Muscle of leg (tissue), 16 donors: ENCODE measurements at places on chromosomes 3 and 15. TPM values are rescaled to one million over a fixed set of nuclear protein-coding genes. Genes with fewer than 3 reads are reported as not detected.

- peak; percentile 95 for DNase-seq
Observed at GRCh38 chr15:41621200-41622193, 38.7 kb upstream of the MGA start.

- DNase-seq: no peak
Observed at GRCh38 chr3:169308654-169309250, 354.8 kb downstream of the MECOM start.

NPRL2 gene
- total RNA-seq: 18.9 TPM

- no peak for DNase-seq
Observed at GRCh38 chr3:197249542-197249941, 48.9 kb downstream of the DLG1 start.

DNA sequence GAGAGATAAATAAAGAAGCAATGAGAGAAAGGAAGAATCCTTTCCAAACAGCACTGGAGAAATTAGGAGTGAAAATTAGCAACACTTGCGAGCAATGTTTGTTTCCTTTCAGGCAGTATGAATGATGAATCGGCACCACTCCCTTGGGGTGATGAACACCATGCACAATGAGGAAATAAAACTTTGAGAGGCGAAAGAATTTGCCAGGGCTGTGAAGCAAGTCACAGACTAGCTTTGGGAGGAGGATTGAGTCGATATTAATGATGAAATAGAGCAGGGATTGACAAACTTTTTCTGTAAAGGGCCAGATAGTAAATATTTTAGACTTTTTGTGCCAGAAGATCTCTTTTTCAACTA, 237.7 kb downstream of the AGBL1 start:
- peak; percentile 77 for DNase-seq

IGF1R gene
- total RNA-seq: 19.7 TPM

DNA sequence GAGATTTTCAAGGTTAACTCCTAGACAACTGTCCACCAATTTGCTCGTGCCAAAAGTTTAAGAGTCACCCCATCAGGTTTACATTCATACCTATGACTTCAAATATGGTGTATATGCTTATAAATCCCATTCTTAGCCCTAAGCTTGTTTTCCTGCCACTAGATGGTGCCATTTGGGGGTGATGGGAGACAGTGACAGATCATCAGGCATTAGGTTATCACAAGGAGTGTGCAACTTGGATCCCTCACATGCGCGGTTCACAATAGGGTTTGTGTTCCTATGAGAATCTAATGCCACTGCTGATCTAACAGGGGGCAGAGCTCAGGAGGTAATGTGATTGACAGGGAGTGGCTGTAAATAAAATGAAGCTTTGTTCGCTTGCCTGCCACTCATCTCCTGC, 182.7 kb downstream of the CNTN6 start:
- DNase-seq: no peak

- DNase-seq: no peak
Observed at GRCh38 chr3:94101860-94102259, 39.0 kb downstream of the NSUN3 start.

GPR15 gene
- total RNA-seq: not detected

DNA sequence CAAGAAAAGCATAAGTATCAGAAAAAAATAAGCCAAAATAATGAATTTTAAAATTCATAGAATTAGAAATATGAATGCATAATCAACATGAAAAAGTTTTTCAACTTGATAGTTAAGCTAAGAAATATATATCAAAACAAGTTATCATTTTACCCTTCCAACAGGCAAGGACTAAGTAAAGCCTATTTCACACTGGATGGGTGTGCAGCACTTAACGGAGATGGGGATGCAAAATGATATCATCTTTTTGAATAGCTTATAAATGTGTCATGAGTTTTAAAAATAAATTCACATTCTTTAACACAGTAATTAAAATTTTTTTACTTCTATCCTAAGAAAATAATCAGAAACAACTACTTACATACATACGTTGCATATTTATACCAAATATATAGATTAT, 20.9 kb downstream of the PIK3R4 start:
- no peak for DNase-seq

- no peak for DNase-seq
Observed at GRCh38 chr3:128352326-128352725, 114.4 kb downstream of the DNAJB8 start.

- no peak for DNase-seq
Observed at GRCh38 chr15:85031086-85031943, 49.7 kb downstream of the PDE8A start.

GRCh38 chr3:138625707-138626365, 17.3 kb downstream of the FAIM start:
- DNase-seq: no peak

GRCh38 chr15:71244250-71244649, 129.0 kb downstream of the THSD4 start:
- DNase-seq: no peak

DNA sequence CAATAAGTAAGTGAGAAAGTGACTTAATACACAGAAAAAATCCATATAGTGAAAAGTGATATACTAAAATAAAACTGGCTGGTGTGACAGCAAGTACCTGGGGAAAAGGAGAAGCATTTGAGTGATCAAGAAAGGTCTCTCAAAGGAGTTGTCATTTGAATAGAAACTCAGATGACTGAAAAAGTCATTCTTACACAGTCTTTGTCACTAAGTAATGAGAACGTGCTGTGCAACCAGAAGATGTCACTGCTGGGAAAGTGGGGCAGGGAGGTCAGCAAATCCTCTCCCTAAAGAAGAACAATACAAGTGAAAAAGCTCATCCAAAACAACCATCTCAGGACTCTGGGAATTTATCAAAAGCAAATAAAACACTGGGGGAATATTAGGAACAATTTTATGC, 317.5 kb upstream of the TRIM42 start:
- DNase-seq: no peak

DNA sequence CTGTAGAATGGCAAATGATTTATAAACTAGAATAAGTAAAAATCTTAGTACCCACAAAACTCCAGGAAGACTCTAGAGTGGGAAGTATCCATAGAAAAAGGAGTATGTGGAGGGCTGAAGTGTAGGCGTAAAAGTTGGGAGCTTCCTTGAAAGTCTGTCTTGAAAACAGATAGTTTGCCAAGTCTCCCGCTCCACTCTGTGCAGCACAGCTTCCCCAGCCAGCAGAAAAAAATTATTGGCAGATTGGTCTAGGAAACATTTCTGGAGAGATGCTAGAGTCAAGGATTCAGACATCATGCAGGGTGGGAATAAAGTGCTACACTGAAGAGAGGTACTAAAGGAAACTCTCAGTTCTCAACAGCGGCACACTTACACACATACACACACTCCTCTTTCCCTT, 53.4 kb upstream of the CD200R1L start:
- peak; percentile 87 for DNase-seq

ULK4 gene
- 5.6 TPM for total RNA-seq

DNA sequence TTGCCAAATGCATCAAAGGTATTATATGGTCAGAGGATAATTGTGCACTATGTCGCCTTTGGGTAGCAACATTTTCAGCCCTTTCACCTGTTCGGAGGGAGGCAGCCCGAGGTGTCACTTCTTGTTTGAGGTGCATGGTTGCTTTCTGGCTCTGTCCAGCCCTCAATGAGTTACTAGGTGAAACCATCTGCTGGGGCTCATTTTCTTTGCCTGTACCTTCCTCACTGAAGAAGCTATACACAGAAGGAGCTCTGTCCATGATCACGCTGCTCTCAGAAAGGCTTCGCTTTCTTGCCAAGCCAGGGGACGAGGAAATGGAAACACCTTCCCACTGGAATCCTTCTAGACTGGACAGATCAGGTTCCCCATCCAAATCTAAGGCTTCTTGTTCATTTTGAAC, 42.7 kb downstream of the ZNF106 start:
- DNase-seq: no peak

- no peak for DNase-seq
Observed at GRCh38 chr3:21825684-21826083, 74.7 kb upstream of the ZNF385D start.

- DNase-seq: peak; percentile 57
Observed at GRCh38 chr3:160801386-160802118, 45.5 kb downstream of the PPM1L start.

- peak; percentile 59 for DNase-seq
Observed at GRCh38 chr3:160486459-160486869, 36.9 kb upstream of the TRIM59 start.

DNA sequence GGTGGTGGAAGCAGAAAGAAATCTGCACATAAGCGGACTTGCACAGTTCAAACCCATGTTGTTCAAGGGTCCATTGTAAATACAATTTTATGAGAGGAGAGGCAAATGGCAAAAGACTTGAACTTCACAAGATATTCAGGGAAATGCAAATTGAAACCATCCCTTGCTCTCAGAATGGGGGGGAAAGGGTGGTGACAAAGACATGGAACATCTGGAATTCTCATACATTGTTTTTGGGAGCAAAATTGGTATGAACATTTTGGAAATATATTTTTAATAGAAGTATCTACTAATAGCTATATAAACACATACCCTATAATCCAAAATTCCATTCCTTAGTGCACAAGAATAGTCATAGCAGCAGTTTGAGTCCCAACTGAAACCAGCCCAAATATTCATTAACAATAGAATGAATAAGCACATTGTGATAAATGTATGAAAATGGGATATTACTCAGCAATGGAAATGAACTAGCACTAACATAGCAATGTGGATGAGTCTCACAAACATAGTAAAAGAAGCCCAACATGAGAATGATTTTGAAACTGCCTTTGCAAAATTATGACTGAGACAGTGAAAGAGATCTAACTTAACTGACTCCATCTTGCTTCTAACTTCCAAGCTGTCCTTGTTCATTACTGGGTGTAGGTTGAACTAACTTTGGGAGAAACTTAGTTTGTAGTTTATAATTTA, 77.2 kb downstream of the CD200R1L start:
- DNase-seq: peak; percentile 45

PIK3R4 gene
- 17.3 TPM for total RNA-seq

DNA sequence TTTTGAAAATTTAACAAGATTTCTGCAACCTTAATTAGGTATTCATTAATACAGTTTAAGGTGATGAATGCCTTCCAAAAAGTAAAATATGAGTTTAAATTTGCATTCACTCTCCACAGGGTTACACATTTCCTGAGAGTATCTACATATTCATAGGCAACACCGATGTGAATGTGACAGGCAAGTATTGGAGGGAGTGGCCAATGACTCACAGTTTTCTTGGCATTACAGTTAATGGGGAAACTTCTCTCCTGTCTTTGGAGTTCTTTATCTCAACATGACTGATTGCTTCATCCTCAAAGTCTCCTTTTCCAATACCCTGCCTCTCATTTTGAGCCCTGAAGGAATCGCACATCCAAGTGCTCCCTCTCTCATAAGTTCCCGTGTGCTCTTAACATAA, 181.9 kb upstream of the CHL1 start:
- no peak for DNase-seq

DNA sequence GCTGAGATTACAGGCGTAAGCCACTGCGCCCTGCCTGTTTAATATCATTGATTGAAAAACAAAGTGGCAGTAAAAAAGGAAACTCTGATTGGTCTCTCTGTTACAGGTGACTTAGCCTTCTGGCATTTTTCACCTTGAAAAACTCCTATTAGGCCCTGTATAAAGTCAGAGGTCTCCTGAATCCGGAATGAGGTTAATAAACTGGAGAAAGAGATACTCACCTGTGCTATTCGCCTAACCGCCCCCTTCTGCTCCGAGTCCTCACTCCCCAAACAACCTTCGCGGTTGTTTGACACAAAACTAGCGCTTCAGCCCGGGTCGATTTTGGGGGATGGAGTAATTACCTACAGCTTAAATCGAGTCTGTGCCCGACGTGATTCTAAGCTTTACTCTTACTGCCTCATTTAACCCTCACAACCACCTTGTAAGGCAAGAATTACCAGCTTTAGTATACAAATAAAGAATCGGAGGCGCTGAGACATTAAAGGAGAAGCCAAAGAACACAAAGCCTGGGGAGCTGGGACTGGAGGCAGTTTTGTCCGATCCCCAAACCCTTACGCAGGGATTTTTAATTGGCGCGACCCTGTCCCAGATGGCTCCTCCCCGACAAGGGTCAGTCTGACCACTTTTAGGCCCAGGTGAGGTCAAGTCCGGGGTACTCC, 441 bp downstream of the CEP70 start:
- no peak for DNase-seq

GRCh38 chr3:37326144-37326543, 151.8 kb upstream of the LRRFIP2 start:
- DNase-seq: no peak

SCN11A gene
- total RNA-seq: 2.0 TPM

DNA sequence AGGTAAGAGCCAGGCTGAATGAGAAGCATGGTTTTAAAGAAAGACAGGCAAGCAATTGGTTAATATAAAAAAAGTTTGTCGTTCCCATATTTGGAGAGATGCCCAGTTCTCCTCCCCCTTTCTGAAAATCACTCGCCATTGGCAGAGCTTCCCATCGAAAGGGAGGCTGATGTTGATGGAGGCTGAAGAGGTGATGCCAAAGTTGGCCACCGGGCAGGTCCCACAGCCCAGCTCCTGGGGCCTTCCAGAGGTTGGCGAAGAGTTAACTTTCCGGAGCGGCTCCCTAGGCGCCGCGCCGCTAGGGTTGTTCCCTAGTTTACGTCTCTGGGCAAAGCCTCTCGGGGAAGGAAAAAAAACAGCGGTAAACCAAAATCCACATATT, 793 bp downstream of the PCOLCE2 start:
- peak; percentile 35 for DNase-seq

DNA sequence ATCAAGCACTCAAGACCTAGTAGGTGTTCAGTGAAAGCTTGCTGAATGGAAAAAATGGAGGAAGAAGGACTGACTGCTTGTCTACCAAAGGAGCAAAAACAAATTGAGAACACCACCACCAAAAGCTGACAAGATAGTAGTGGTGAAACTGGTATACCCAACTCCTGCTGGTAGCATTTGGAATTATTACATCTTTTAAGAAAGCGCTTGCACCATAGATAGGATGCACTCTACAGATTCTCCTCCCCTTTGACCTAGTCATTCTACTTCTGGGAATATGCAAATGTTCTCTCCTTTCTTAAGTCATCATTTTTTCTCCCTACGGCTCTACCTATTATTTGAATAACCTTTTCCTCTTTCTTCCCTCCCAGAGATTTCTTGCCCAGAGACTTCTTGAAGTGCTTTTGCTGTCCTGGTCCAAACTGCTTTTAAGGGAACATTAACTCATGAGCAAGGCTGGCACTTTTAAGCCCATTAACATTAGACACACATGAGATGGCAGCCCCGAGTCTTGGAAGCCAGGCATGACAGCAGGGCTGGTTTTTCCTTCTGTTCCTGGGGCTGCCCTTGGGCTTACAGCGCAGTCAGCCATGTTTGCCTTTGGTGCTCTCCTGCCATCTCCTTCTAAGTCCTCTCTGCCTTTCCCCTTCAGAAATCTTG, 75.0 kb upstream of the TLE3 start:
- DNase-seq: no peak
